ENCODE measurements at places on chromosomes 16 and 17.

- DNase-seq, result no peak
Observed at GRCh38 chr16:49620158-49620868, 235.6 kb downstream of the ZNF423 start.

- DNase-seq, result no peak
Observed at GRCh38 chr17:74757931-74758847, 9.8 kb downstream of the NHERF1 start.

GRCh38 chr16:58548378-58548777 is 33.1 kb downstream of the SETD6 start:
- no peak for DNase-seq

- no peak for DNase-seq
Observed at GRCh38 chr17:75271955-75272847, 1.2 kb upstream of the MIF4GD start.

- no peak for DNase-seq
Observed at GRCh38 chr16:56732366-56732765, 2.4 kb downstream of the NUP93 start.

GRCh38 chr16:73214825-73215677 is 167.1 kb upstream of the ZFHX3 start:
- no peak for DNase-seq

All from SW 1271 (cell line).